Motor neuron (in vitro differentiated cells): ENCODE measurements at places on chromosomes 7 and 10.

- no peak for ATAC-seq
Measured at GRCh38 chr10:84543948-84544347, 215.6 kb downstream of the CCSER2 start.

DNA sequence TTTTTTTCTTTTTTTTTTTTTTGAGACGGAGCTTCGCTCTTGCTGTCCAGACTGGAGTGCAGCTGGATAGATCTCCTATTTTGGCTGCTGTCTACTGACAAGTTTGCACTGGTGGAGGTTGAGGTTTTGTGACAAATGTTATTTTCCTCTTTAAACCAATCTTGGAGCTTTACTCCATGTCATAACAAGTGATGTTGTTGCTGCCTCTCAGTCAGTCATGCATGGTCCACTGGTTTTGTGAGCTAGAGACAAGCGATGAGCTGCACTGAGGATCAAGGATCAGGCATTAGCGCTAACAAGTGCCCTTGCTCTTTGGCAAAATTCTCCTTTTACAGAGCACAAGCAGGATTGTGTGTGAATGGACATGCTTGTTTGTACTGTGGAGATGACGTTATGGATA, 805 bp upstream of the WDFY4 start:
- ATAC-seq = no peak

- peak; percentile 32 for ATAC-seq
Measured at GRCh38 chr10:47207281-47207615, 92.7 kb upstream of the GDF10 start.

- no peak for ATAC-seq
Measured at GRCh38 chr7:45294559-45294958, 137.0 kb downstream of the RAMP3 start.

- ATAC-seq = no peak
Measured at GRCh38 chr7:19508124-19508523, 200.7 kb downstream of the POLR1F start.

- ATAC-seq = peak; percentile 98
Measured at GRCh38 chr7:101321491-101322401, at the start of gene IFT22. Gene IFT22, minus strand, starts transcription at chr7:101321812. Its CDS starts 103 bp downstream, at chr7:101321709.

GRCh38 chr10:4062751-4063150, 277.7 kb upstream of the KLF6 start:
- ATAC-seq = no peak

DNA sequence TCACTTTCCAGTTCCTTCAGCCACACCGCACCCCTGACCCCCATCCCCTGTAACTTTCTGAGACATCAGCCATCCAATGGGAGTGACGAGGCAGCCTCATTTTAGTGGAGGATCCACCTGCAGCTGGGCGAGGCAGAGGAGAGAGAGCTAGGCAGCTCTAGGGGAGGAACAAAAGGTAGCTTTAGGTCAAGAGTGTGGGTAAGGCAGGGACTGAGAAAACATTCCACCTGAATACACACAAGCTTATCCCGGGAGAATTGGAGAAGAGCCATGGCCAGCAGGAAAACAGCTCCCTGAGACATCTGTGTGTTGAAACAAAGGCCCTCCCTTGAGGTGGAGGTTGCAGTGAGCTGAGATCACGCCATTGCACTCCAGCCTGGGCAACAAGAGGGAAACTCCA, 6.7 kb upstream of the KLRG2 start:
- ATAC-seq = no peak

DNA sequence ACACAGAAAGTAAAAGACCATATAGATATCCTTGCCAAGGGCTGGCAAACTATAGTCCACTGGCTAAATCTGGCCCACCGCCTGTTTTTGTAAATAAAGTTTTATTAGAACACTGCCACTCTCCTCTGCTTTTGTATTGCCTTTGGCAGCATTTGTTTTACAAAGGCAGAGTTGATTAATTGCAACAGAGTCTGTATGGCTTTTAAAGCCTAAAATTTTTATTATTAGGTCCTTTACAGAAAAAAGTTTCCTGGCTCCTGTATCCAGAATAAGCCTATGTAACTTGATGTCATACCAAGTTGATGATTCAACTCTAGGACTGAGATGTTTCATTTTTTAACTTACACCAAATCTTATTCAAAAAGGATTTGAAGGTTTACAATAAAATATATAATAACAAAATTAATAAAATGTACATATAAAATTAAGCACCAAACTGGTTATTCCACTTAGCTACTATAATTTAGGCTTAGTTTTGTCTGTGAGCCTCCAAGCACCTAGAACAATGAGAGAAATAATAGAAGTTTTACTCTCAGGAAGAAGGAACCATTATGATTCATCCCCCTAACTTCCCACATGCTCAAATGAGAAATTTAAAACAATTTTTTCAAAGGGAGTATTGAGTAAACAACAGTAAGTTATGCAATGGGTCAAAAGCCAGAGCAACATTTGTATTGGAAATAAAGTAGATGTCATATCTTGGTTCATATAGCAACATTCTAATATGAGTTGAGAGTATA, 31.9 kb downstream of the CPED1 start:
- no peak for ATAC-seq

GRCh38 chr10:60964257-60965235, 20.6 kb upstream of the RHOBTB1 start:
- ATAC-seq = peak; percentile 57

- ATAC-seq = no peak
Measured at GRCh38 chr7:101933688-101934121, 116.3 kb downstream of the CUX1 start.

DNA sequence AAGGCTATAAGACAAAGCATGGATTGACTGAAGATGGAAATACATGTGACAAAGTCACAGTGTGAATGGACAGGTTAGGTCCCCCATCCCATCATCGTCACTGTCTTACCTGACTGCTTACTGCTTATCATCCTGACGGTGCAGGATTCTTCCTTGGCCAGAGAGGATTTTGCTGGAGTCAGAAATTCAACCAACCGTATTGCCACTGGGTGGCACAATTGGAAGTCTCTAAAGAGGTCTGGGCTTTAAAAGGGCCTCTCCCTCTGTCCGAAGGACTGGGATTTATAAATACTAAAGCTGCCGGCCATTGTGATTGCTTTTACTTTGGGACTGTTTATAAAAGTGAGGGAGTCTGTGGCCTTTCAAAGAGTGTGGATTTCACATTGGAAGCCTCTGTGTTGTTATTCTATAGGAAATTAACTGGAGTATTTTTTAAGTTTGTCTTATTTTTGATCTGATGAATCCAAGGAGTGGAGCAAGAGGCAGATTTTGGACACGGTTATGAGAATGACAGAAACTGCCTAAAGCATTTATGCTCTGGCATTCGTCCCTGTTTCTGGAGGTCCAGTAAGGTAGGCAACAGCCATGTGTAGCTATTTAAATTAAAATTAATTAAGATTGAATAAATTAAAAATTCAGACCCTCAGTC, 113.3 kb upstream of the CREB5 start:
- ATAC-seq = peak; percentile 81

DNA sequence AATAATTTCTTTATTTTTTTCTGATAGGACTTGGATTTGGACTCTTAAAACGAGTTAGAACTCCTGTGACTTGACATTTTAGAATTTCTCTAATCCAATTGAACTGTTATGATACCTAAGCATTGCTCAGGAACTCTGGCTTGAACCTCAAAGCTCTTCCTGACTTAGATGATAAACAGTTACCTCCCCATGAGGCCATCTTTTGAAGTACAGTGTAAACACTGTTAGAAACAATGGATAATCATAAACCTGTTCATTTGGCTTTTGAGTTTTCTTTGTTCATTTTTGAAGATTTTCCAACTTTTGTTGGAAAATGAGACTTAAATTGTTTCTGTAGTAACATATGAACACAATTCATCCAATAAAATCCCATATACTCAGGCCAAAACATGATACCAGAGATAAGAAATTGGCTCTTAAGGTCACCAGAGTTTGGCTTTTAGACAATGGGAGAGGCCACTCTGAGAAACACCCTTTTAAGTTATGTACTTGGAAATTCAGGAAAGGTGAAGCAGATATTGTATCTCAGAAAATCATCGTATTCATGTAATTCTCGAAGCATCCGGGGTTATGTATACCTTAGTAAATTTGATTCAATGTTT, 59.6 kb downstream of the RUNDC3B start:
- no peak for ATAC-seq

- ATAC-seq = no peak
Measured at GRCh38 chr10:28840971-28841370, 163.7 kb downstream of the BAMBI start.

- no peak for ATAC-seq
Measured at GRCh38 chr7:193481-194251, 1.3 kb downstream of the FAM20C start.

DNA sequence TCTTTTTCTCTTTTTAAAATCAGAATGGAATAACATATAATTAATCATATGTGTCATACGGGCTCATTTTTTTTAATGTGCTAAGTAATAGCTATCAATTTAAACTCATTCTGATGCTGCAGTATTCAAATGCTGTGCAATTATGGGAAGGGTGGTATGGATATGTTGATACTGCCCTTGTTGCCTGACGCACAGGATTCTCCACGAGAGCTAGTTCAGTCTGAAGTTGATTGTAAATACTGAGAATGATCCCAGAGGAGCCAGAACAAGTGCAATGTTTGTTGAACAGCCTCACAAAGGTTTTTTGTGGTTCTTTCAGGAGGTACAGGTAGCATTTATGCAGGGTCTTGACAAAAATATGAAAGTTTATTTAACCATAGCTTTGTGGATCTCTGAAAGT, 13.4 kb downstream of the NPY start:
- ATAC-seq = no peak

DNA sequence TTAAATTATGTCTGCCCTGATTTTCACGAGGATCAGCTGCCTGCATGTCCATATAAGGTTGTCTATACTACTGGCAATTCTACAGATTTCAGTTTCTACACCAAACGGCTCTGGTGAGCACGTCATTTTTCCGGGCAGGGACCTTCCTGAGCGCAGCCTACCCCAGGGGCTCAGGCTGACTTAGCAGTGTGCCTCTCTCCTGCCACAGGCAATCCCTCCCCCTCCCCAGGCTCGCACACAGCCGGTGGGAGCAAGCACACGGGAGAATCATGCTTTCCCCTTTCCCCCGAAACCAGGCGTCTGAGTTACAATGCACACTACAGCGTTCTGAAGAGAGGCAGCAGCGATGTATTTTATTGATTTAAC, 1.7 kb downstream of the KLF6 start:
- ATAC-seq = peak; percentile 16

DNA sequence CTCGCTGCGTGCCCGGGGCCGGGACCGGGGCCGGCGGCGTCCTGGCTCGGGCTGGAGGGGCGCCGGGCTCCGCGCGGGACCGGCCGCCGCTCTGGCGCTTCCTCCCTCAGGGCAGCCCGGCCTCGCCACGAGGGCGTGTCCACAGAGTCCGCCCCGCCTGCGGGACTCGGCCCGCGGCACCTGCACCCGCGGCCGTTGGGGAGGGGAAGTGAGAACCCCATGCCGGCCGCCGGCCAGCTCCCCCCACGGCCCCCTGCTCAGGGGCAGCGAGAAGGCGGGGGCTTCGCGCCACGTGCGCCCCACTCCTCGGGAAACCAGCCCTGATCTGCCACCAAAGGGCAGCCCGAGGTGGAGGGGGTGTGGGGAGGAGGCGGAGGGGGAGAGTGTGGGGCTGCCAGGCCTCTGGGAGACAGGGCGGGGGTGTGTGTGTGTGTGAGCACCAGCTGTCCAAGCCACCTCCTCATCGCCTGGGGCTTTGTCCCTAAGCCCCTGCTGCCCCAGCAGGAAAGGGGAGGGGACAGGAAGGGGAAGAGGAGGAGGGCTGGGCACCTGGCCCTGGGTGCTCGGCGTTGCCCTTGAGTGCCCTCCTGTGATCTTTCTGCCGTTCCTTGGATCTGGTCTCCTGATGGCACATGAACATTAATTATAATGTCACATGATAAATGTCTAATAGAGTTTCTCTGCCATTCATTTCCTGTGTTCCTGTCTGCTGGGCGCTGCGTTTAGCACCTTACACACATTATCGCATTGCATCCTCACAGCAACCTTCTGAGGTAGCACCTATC, at the start of gene PIK3AP1:
TSS of gene PIK3AP1 (minus strand) at position 93 of the 785 bp plus-strand sequence. CDS start 120 bp downstream, outside the sequence.
- ATAC-seq = peak; percentile 89

- peak; percentile 71 for ATAC-seq
Measured at GRCh38 chr10:77925795-77926565, 575 bp downstream of the DLG5 start.

- ATAC-seq = no peak
Measured at GRCh38 chr10:71473671-71474599, 77.2 kb downstream of the CDH23 start.

GRCh38 chr7:113085781-113086390, 741 bp downstream of the GPR85 start:
- peak; percentile 57 for ATAC-seq

- ATAC-seq = no peak
Measured at GRCh38 chr10:7102557-7103349, 308.1 kb downstream of the SFMBT2 start.

- no peak for ATAC-seq
Measured at GRCh38 chr10:78491812-78492211, 458.1 kb downstream of the RPS24 start.

GRCh38 chr10:1687190-1687589, 50.1 kb downstream of the ADARB2 start:
- ATAC-seq = no peak

DNA sequence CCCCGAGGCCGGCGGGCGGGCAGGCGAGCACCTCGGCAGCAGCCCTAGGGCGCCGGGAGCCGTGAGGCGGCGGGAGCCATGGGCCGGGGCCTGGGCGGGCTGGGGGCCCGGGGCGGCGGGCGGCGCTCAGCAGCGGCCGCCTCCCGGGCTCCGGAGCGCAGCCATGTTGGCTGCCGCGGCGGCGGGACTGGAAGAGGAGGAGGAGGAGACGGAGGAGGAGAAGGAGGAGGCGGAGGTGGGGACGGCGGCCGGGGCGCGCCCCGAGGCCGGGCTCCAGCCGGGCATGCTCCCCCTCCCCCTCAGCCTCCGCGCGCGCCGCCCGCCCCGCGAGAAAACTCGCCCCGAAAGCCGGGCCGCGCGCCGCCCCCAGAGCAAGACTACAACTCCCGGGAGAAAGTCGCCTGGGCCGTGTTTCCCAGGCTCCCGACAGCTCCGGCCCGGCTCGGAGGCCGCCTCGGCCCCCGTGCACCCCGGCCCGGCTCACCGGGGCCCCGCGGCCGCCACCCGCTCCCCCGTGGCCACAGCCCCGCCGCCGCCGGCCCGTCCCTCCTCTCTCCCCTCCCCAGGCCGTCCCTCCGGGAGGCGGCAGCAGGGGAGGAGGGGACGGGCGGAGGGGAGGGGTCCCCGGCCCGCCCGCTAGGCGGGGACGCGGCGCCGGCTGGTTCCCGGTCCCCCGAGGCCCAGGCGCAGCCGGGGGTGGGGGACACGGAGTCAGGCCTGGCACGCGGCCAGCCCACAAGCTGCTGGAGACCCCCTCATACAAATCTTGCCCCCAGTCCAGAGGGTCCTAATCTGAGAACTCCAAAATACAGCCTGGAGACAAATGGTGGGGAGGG, at the start of gene DLG5:
TSS of gene DLG5 (minus strand) at position 190 of the 836 bp plus-strand sequence. CDS start 235 bp downstream, outside the sequence.
- peak; percentile 81 for ATAC-seq

- ATAC-seq = no peak
Measured at GRCh38 chr10:30011956-30012647, 47.3 kb downstream of the JCAD start.

GRCh38 chr10:68156373-68157185, 47.3 kb downstream of the MYPN start:
- no peak for ATAC-seq
